WTC11 (cell line): ENCODE measurements at places on chromosomes 4 and X. TPM values are rescaled to one million over a fixed set of nuclear protein-coding genes. Genes with fewer than 3 reads are reported as not detected.

- H3K4me3 ChIP-seq: no peak overlapping the region
- no peaks in the 10 kb centered on the region for H3K36me3 ChIP-seq
- H3K4me1 ChIP-seq: peaks cover 11% of the 10 kb centered on the region
- no peak overlapping the region for H3K27ac ChIP-seq
- no peak for DNase-seq
These were observed 308.5 kb downstream of the ARHGAP24 start for GRCh38 chr4:85783483-85783882.

- H3K27me3 ChIP-seq: no peaks in the 10 kb centered on the region
- no peak overlapping the region for H3K4me3 ChIP-seq
- no peaks in the 10 kb centered on the region for H3K4me1 ChIP-seq
- H3K27ac ChIP-seq: no peak overlapping the region
These were observed 1138.8 kb downstream of the ARAP2 start for GRCh38 chr4:35105486-35105885.

DNA sequence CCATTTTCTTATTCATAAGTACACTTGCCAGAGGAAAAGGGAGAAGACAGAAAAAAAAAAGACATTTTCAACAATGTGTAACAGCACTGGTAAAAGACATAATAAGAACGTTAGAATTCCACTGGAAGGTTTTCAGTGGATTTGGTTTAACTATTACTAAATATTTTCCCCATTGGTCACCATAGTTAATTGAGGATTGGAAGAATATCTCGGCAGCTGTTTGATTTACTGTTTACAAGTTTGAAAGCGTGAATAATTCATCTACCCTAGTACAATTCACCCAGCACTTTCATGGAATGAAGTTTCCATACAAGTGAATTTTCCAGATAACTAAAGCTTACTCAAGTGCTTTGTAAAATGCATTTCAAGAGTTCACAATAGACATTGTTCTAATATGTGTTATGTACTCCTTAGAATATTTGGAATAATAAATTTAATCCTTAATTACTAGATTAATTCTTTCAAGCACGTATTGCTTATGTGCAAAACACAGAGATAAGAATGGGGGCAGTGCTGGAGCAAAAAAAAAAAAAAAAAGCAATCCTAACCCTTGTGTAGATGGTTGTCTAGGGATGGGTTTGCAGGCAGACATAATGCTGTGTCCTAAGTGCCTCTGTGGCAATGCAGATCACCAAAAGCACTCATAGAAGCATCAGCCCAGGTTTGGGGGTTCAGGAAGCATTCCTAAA is 57.1 kb downstream of the ENPEP start:
- no peak overlapping the region for H3K4me3 ChIP-seq
- H3K27ac ChIP-seq: no peak overlapping the region
- no peaks in the 10 kb centered on the region for H3K27me3 ChIP-seq
- DNase-seq: no peak
- peaks cover 4% of the 10 kb centered on the region; the same call in 1 of the 2 replicates for H3K36me3 ChIP-seq
- H3K4me1 ChIP-seq: peaks cover 10% of the 10 kb centered on the region

GRCh38 chr4:118076958-118077766 is 42.9 kb downstream of the NDST3 start:
- peaks cover 9% of the 10 kb centered on the region; the same call in 1 of the 2 replicates for H3K27me3 ChIP-seq
- no peaks in the 10 kb centered on the region for H3K36me3 ChIP-seq
- DNase-seq: peak; percentile 57
- peaks cover 11% of the 10 kb centered on the region; the same call in 1 of the 2 replicates for H3K4me1 ChIP-seq
- H3K4me3 ChIP-seq: no peak overlapping the region

DNA sequence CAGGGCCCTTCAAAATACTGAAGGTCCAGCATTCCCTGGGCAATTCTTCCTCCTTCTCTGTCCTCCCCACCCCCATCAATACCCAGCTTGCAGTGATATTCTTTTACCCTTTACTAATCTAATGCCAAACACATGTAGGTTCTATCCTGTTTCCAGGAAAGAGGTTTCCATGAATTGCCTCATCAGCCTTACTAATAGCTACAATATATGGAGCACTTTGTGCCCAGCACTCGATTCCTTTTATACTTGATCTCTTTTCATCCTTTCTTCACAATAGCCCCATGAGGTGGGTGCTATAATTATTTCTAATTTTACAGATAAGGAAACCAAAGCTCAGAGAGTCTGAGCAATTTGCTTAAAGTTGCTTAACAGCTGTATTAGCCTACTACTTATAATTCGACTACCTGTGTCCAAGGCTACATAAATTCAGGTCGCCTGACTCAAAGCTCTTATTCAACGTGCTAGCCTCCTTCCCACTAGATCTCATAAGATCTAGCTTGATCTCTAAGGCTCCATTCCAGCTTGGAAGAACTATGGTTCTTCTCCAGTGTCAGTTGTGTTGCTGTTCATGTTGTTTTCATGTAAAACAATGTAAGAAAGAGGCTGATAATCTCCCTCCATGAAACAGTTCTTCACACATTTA is 229.6 kb upstream of the PGRMC2 start:
- H3K4me3 ChIP-seq: no peak overlapping the region
- H3K36me3 ChIP-seq: no peaks in the 10 kb centered on the region; the same call in 1 of the 2 replicates
- H3K27ac ChIP-seq: no peak overlapping the region
- H3K4me1 ChIP-seq: peaks cover 40% of the 10 kb centered on the region
- DNase-seq: no peak

DNAAF6 gene
- not detected in 3 replicates for total RNA-seq

- H3K36me3 ChIP-seq: peaks cover 4% of the 10 kb centered on the region; the same call in 1 of the 2 replicates
- no peaks in the 10 kb centered on the region for H3K27me3 ChIP-seq
- H3K4me1 ChIP-seq: peaks cover 10% of the 10 kb centered on the region
- DNase-seq: no peak
These were observed 57.3 kb upstream of the ADGRA3 start for GRCh38 chr4:22573198-22573597.

DNA sequence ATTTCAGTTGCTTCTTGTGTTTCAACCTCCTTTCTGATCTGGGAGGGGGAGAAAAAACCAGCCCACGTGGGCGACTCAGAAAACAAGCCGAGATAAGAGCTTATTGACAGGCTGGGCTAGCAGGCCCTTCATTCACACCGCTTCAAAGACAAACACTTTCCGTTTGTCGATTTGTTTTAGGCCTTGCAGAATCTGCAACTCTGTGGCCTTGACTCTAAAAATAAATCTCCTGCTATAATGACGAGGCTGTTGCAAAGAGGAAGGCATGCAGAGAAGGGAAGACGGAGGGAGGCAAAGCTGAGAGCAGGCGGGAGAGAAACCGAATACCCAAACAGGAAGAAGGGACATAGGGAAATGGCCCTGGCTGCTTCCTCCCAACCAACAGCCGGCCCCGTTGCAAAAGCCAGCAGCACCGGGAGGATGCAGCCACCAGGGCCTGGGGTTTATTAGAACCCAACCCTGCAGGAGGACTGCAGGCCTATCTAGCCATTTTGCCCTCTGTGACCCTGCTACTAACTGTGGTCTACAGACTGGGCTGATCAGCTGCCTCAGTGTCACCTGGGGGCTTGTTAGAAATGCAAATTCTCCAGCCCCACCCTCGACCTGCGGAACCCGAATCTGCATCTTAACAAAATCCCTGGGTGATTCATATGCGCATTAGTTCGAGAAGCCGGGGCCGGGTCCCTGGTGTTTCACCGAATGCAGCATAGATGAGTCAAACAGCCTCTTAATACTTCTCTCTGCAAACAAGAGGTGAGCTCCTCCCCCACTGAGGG is 325.5 kb downstream of the BCOR start:
- peak; percentile 65 for DNase-seq
- peak overlapping the region; percentile 38 for H3K4me3 ChIP-seq
- peak overlapping the region; percentile 99 for H3K27ac ChIP-seq

SMIM31 gene
- total RNA-seq: not detected in 3 replicates

- H3K4me1 ChIP-seq: peaks cover 42% of the 10 kb centered on the region
- peaks cover under 1% of the 10 kb centered on the region; the same call in 1 of the 2 replicates for H3K27me3 ChIP-seq
- no peak overlapping the region for H3K27ac ChIP-seq
- no peaks in the 10 kb centered on the region for H3K36me3 ChIP-seq
These were observed 42.4 kb upstream of the GATB start for GRCh38 chr4:151803246-151803645.

CYTL1 gene
- total RNA-seq: 3.2 to 7.9 TPM (median 7.1 TPM) in 3 replicates

DNA sequence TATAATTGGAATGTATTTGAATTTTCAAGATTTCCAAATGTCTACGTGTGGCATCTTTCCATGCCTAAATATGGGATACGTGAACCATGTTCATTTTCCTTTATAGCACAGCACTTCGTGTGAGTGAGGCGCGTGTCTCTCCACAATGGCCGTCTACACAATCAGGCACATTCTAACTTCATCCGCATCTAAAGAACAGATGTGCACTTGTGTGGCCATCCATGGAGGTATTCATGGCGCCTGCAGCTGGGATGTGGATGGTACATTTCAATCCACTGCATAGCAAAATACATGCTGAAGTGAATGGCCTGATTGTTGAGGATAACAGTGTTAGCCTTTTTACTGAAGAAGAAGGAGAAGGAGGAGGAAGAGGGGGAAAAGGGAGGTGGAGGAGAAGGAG is 34.5 kb upstream of the TRIM2 start:
- no peaks in the 10 kb centered on the region for H3K27me3 ChIP-seq
- no peak overlapping the region for H3K27ac ChIP-seq
- H3K4me1 ChIP-seq: 0 out of 2 replicates have a peak, but pooled peaks cover 3% of the 10 kb centered on the region
- no peak for DNase-seq
- H3K4me3 ChIP-seq: no peak overlapping the region

- DNase-seq: no peak
- no peaks in the 10 kb centered on the region for H3K27me3 ChIP-seq
- H3K27ac ChIP-seq: no peak overlapping the region
- H3K4me3 ChIP-seq: no peak overlapping the region
These were observed 180.2 kb upstream of the TET2 start for GRCh38 chr4:104966349-104967033.

DNA sequence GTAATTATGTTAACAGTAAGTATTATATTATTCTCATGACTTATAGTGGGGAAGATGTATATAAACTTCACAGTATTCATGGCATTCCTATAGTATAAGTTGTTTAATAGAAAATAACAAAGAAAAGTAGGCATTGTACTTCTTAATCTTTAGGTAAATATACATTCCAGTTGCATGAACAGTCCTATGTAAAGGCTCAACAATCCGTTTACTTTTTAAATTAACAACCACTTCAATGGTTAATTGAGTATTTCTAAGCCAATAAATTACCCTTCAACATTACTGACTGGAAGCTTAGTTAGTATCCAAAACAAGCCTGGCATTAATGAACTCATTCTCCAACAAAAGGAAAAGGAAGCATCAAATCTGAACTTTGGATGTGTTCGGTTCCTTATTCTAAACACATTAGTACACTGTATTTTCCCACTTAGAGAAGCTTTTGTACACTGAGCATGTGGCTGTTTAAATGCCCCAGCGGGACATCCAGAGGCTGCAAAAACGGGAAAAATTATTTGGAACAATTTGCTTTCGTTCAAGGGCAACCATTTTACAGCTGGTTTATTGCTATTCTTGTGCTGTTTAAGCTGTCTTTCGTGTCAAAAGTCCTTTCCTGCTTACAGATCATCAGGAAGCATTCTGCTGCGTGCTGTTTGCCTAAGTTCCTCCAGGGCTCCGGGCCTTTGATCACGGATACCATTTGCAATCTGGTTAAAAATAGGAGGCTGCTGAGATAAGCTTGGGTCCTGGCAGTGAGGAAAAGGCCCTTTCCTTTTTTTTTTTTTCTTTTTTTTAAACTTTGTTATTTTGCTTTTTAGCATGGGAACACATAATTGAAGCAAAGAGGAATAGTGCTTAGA is 460.3 kb downstream of the SPRY1 start:
- peak; percentile 25 for DNase-seq
- H3K36me3 ChIP-seq: no peaks in the 10 kb centered on the region
- H3K27me3 ChIP-seq: no peaks in the 10 kb centered on the region
- H3K27ac ChIP-seq: no peak overlapping the region
- H3K4me3 ChIP-seq: no peak overlapping the region; the same call in 1 of the 2 replicates

GAGE13 gene
- total RNA-seq: 0.39 TPM in 1 of 3 replicates, not detected in the others

FOXP3 gene
- total RNA-seq: 0.39 to 0.42 TPM (median 0.39 TPM) in 3 replicates

DNA sequence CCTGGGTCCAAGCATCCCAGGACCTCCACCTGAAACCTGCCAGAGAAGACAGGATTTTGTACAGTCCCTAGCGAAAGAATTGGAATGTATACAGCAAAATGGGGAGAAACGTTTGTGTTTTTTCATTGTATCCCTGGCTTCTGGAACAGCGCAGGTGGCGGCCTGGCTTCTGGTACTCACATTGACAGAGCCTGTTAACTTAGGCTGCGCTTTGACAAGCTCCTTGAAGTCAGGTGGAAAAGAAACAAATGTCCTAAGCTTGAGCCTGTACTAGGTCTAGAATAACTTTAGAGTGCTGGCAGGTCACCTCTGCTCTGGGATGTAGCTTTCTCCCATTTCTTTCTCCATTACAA is 343.7 kb upstream of the KLF3 start:
- no peak overlapping the region for H3K4me3 ChIP-seq
- H3K27me3 ChIP-seq: peaks cover 5% of the 10 kb centered on the region; the same call in 1 of the 2 replicates
- H3K4me1 ChIP-seq: peaks cover 28% of the 10 kb centered on the region
- no peak overlapping the region for H3K27ac ChIP-seq
- DNase-seq: no peak

DNA sequence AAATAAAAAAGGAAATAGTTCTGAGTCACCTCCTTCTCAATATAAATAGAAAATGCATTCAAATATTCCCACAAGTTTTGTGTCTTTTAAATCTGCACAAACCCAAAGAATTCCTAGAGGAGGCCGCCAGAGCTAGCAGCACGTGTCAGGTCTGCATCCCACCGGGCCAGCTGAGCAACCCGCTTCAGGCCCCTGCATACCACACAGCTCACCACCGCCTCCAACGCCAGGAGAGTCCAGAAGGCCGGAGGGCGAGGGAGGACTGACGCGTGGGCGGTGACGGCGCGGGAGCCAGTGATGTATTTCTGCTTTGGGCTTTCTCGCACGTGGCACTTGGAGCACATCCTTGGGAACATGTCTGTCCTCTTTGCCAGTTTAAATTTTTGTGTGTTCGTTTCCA is 61.9 kb upstream of the CLDN34 start:
- no peaks in the 10 kb centered on the region for H3K36me3 ChIP-seq
- peaks cover 7% of the 10 kb centered on the region for H3K4me1 ChIP-seq
- no peak overlapping the region; the same call in 1 of the 2 replicates for H3K27ac ChIP-seq
- DNase-seq: no peak
- no peaks in the 10 kb centered on the region for H3K27me3 ChIP-seq

IDUA gene
- 8.5 to 9.7 TPM (median 8.7 TPM) in 3 replicates for total RNA-seq

ASB9 gene
- total RNA-seq: 0.11 TPM in 2 of 3 replicates, not detected in the other

GPR143 gene
- 11.7 to 18.3 TPM (median 14.0 TPM) in 3 replicates for total RNA-seq

DNA sequence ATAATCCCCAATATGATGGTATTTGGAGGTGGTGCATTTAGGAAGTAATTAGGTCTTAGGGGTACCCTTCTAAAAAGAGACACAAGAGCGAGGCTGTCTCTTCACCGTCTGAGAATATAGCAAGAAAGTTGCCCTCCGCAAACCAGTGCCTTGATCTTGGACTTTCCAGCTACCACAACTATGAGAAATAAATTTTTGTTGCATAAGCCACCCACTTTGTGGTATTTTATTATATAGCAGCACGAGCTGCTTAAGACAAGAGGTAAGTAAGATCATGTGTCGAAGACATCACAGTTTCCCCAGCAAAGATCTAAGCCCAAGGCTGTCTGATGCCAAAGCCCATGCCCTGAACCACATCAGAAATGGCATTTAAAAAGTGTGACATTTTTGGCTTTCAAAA is 9.6 kb upstream of the EXOSC9 start:
- no peak overlapping the region for H3K27ac ChIP-seq
- no peaks in the 10 kb centered on the region for H3K27me3 ChIP-seq
- peaks cover 20% of the 10 kb centered on the region for H3K4me1 ChIP-seq
- no peaks in the 10 kb centered on the region for H3K36me3 ChIP-seq
- H3K4me3 ChIP-seq: no peak overlapping the region
- no peak for DNase-seq
